ENCODE measurements at places on chromosomes 1 and 21. TPM values are rescaled to one million over a fixed set of nuclear protein-coding genes. Genes with fewer than 3 reads are reported as not detected.

GRCh38 chr1:183147735-183148134 lies 38.3 kb upstream of the LAMC2 start:
- peaks cover 7% of the 10 kb centered on the region for H3K27me3 ChIP-seq
- DNase-seq = no peak
- no peak overlapping the region for H3K27ac ChIP-seq
- H3K36me3 ChIP-seq = no peaks in the 10 kb centered on the region
- no peak overlapping the region for H3K4me3 ChIP-seq
- H3K4me1 ChIP-seq = no peaks in the 10 kb centered on the region

DNA sequence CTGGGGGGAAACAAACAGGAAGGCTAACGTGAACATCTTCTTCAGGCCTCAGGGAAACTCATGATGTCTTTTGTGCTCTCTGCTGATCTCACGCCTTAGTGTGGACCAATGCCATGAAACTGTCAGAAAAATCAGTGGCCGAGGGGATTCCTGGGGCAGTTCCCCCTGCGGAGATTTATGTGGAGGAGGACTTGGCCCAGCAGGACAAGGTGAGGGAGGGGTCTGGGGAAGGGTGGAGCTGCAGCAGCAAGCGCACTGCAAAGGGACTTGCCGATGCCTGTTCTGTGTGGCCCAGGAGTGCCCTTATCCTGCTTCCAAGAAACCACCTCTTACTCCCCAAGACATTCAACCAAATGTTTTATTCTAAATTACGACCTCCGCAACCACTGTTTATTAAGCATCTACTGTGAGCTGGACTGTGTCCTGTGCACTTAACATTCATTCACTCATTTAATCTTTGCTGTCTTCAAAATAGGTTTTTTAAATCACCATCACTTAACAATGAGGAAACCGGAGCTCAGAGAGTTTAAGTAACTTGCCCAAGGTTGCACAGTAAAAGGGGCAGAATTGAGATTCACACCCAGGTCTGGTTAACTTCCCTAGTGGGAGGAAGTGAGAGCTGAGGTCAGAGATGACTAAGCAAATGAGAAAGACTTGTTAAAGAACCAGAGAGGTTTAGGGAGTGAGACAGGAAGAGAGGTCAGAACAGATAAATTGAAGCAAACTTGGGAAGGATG lies 49.7 kb downstream of the FHAD1 start:
- no peak for DNase-seq
- no peaks in the 10 kb centered on the region for H3K36me3 ChIP-seq
- H3K4me1 ChIP-seq = peaks cover 7% of the 10 kb centered on the region
- no peak overlapping the region for H3K4me3 ChIP-seq

- no peaks in the 10 kb centered on the region for H3K36me3 ChIP-seq
- H3K27me3 ChIP-seq = no peaks in the 10 kb centered on the region
- H3K4me1 ChIP-seq = peaks cover 20% of the 10 kb centered on the region
Observed at GRCh38 chr1:199044191-199044590, 405.4 kb downstream of the PTPRC start.

GRCh38 chr1:113103977-113104376 lies 31.0 kb downstream of the LRIG2 start:
- H3K27me3 ChIP-seq = no peaks in the 10 kb centered on the region
- H3K4me3 ChIP-seq = no peak overlapping the region
- peaks cover 6% of the 10 kb centered on the region for H3K4me1 ChIP-seq
- DNase-seq = no peak
- H3K36me3 ChIP-seq = peaks cover 10% of the 10 kb centered on the region
- H3K27ac ChIP-seq = peak overlapping the region; percentile 53

- peaks cover 3% of the 10 kb centered on the region for H3K36me3 ChIP-seq
- no peak overlapping the region for H3K27ac ChIP-seq
- DNase-seq = no peak
Observed at GRCh38 chr1:66311092-66311491, 222.9 kb upstream of the SGIP1 start.

GRCh38 chr1:215872658-215873057 lies 305.6 kb downstream of the KCTD3 start:
- no peak overlapping the region for H3K27ac ChIP-seq
- no peaks in the 10 kb centered on the region for H3K27me3 ChIP-seq
- no peak overlapping the region for H3K4me3 ChIP-seq
- no peak for DNase-seq
- no peaks in the 10 kb centered on the region for H3K4me1 ChIP-seq

DNA sequence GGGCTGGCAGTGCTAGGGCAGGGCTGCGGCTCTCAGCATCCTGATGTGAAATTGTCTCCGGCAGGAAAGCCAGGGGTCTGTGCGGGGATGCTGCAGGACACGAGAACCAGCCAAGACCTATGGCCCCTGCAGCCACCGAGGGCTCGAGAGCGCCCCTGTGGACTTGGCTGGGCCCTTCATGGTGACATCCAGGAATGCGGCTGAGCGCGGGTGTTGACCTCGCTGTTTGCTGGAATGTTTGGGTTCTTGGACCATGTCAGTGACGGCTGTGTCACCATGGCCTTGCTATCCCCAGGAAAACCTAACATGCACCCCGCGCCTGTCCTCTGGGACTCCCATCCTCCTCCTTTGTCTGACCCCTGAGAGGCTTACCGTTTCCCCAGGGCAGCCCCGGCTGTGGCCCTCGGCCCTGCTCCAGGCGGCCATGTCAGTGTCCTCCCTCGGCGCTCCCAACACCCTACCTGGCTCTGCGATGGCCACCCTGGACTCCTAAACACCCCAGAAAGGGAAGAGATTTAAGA lies 14.3 kb upstream of the C1orf174 start:
- H3K4me1 ChIP-seq = peaks cover 2% of the 10 kb centered on the region
- peaks cover 17% of the 10 kb centered on the region for H3K27me3 ChIP-seq
- no peak for DNase-seq
- no peak overlapping the region for H3K4me3 ChIP-seq
- no peak overlapping the region for H3K27ac ChIP-seq
- no peaks in the 10 kb centered on the region for H3K36me3 ChIP-seq

DNA sequence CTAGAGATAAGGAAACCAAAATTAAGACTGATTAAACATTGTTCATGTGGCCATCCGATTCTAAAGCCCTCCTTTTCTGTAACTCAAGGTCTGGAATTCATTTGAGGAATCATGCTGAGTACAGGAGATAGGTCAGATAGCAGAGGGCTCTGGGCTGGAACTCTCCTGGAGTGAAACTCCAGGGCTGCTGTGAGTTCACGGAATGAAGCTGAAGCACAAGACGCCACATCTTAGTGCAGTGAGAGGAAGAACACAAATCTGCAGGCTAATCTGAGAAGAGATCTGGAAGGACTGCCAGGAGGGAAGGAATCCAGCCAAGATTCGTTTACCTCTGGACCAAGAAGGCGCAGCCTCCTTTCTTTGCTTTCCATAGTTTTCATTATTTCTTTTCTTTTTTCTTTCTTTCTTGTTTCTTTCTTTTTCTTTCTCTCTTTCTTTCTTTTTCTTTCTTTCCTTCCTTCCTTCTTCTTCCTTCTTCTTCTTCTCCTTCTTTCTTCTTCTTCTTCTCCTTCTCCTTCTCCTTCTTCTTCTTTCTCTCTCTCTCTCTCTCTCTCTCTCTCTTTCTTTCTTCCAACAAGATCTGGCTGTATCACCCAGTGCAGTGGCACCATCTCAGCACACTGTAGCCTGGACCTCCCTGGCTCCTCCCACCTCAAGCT lies 74.8 kb upstream of the ATP1B1 start:
- no peaks in the 10 kb centered on the region for H3K36me3 ChIP-seq
- DNase-seq = no peak
- no peak overlapping the region for H3K4me3 ChIP-seq
- no peak overlapping the region for H3K27ac ChIP-seq
- H3K4me1 ChIP-seq = peaks cover 2% of the 10 kb centered on the region

GRCh38 chr1:212433577-212434462 lies 1.1 kb downstream of the NENF start:
- DNase-seq = no peak
- H3K4me3 ChIP-seq = peak overlapping the region; percentile 80
- H3K27me3 ChIP-seq = no peaks in the 10 kb centered on the region

DNA sequence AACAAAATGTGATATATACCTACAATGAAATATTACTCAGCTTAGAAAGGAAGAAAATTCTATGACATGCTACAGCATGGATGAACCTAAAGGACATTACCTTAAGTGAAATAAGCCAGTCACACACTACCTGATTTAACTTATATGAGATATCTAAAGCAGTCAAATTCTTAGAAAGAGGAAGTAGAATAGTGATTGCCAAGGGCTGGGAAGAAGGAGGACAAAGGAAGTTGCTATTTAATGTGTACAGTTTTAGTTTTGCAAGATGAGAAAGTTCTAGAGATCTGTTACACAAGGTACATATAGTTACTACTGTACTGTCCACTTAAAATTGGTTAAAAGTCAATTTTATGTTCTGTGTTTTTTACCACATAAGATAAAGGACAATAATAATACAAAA lies 87.5 kb upstream of the KCTD3 start:
- no peaks in the 10 kb centered on the region for H3K4me1 ChIP-seq
- H3K36me3 ChIP-seq = no peaks in the 10 kb centered on the region
- no peaks in the 10 kb centered on the region for H3K27me3 ChIP-seq
- H3K4me3 ChIP-seq = no peak overlapping the region

DNA sequence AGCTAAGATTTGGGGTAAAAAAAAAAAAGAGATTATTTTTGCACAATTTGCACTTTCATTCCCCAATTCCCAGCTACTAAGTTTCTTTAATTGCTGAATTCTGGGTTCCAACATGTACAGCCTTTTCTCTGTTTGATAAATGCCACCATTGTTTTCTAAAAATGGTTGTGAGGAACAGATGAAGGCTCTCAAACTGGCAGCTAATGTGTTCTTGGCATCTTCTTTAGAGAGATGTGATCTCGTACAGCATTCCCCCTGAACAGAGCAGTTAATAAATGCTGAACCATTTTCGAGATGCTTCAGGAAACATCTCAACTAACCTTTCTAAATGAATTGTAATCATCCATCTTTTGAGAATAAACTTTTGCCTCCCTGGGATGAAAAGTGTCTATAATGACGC lies 107.9 kb upstream of the DYNLT5 start:
- peaks cover 2% of the 10 kb centered on the region for H3K36me3 ChIP-seq
- no peak overlapping the region for H3K4me3 ChIP-seq
- DNase-seq = no peak
- no peaks in the 10 kb centered on the region for H3K4me1 ChIP-seq

GRCh38 chr1:19312782-19313635 lies 883 bp downstream of the SLC66A1 start:
- H3K4me3 ChIP-seq = peak overlapping the region; percentile 99
- peaks cover 3% of the 10 kb centered on the region for H3K36me3 ChIP-seq
- no peak for DNase-seq
- H3K4me1 ChIP-seq = peaks cover 39% of the 10 kb centered on the region

DNA sequence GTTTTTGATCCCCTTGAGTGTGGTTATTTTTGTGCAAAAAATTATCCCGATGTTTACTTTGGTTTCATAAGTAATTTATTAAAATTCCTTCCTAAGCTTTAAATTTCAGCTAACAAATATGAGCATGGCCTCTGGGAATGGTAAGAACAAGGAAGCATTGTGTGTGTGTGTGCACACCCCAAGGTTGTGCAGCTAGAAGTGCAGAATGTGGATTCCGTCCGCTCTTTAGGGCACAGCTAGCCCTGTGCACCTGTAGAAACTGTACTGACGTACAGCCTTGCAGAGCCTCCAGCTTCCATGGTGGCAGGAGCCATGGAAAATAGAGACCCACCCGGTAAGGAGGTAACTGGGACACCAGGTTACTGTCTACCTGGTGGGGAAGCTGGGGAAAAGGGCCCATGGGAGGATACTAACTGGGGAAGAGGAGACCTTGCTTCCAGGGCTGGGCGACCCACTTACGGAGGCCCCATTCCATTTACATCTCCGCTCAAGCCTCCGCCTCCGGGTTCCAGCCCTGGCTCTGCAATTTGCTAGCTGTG lies 54.7 kb downstream of the B3GALT5 start:
- H3K27me3 ChIP-seq = no peaks in the 10 kb centered on the region
- no peak for DNase-seq
- no peaks in the 10 kb centered on the region for H3K36me3 ChIP-seq

DNA sequence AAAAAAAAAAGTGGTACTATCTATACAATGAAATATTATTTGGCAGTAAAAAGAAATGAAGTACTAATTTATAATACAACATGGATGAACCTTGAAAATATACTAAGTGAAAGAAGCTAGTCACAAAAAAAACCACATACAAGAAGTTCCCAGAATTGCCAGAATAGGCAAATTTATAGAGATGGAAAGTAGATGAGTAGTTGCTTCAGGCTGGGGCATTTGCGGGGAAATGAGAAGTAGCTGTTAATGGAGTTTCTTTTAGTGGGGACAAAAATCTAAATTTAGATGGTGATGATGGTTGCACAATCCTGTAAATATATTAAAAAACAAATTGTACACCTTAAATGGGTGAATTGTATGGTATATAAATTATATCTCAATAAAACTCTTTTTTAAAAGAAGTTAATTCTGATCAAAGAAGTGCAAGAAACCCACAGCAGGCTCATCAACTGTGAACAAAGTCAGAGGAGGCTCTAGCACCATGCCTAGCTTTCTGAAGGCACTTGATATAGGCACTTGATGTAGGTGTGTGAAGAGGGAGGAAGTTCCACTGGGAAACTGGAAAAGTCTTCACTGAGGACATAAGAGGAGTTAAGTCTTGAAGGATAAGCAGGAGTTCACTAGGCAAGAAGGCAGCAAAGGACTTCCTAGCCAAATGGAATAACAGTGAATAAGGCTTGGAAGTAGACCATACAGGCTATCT lies 52.5 kb downstream of the DMAP1 start:
- H3K27me3 ChIP-seq = no peaks in the 10 kb centered on the region
- no peaks in the 10 kb centered on the region for H3K36me3 ChIP-seq
- no peak overlapping the region for H3K4me3 ChIP-seq
- no peak overlapping the region for H3K27ac ChIP-seq
- H3K4me1 ChIP-seq = peaks cover 10% of the 10 kb centered on the region
- no peak for DNase-seq

GRCh38 chr1:212290608-212291007 lies 5.4 kb downstream of the PPP2R5A start:
- H3K27ac ChIP-seq = peak overlapping the region; percentile 75
- peaks cover 59% of the 10 kb centered on the region for H3K4me1 ChIP-seq
- H3K4me3 ChIP-seq = peak overlapping the region; percentile 62
- peaks cover 8% of the 10 kb centered on the region for H3K36me3 ChIP-seq
- no peak for DNase-seq

GRCh38 chr1:63322944-63323864 lies 837 bp downstream of the FOXD3 start:
- peak overlapping the region; percentile 84 for H3K4me3 ChIP-seq
- H3K27me3 ChIP-seq = peaks cover 58% of the 10 kb centered on the region
- peak; percentile 34 for DNase-seq
- H3K4me1 ChIP-seq = peaks cover 6% of the 10 kb centered on the region
- peaks cover 2% of the 10 kb centered on the region for H3K36me3 ChIP-seq

Gene RNU1-4
- total RNA-seq = 3,922 TPM

Gene GBP6
- 0.23 TPM for total RNA-seq

Gene SPSB1
- 7.7 TPM for total RNA-seq

Gene KCNH1
- not detected for total RNA-seq

Gene EFNA3
- total RNA-seq = 1.3 TPM

Gene TINAGL1
- not detected for total RNA-seq

Gene COL6A1
- total RNA-seq = 3.2 TPM

Gene APCS
- not detected for total RNA-seq

Gene TRPM2
- total RNA-seq = 26.1 TPM

Gene ESRRG
- not detected for total RNA-seq
